ENCODE measurements at places on chromosomes 11 and 22. TPM values are rescaled to one million over a fixed set of nuclear protein-coding genes. Genes with fewer than 3 reads are reported as not detected.

The LMO1 gene
- not detected for total RNA-seq

The C11orf58 gene
- 171 TPM for total RNA-seq

The YAP1 gene
- total RNA-seq, result 124 TPM

The PHOX2A gene
- total RNA-seq, result not detected

The FAM181B gene
- total RNA-seq, result not detected

The P2RX6 gene
- total RNA-seq, result 0.39 TPM

The NAT10 gene
- 192 TPM for total RNA-seq

The PHF21B gene
- 13.2 TPM for total RNA-seq

The GGT1 gene
- total RNA-seq, result 4.5 TPM

The NDUFA6 gene
- total RNA-seq, result 166 TPM

DNA sequence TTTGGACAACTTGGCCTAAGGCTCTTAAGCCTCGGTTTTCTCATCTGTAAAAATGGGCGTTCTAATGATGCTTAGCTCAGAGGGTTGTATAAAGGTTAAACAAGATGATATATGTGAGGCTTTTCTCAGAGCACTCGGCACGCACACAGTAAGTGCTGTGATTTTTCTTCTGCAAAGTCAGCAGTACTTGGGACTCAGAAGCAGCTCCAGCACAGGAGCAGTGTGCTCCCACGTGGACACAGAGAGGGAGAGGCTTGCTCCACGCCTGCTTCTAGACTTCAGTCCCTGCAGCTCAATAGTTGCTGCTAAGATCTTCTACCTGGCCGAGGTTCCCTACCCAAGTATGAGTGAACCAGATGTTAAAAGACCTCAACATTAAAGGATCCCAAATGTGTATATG, 39.9 kb upstream of the PHF21A start:
- no peak for DNase-seq

DNA sequence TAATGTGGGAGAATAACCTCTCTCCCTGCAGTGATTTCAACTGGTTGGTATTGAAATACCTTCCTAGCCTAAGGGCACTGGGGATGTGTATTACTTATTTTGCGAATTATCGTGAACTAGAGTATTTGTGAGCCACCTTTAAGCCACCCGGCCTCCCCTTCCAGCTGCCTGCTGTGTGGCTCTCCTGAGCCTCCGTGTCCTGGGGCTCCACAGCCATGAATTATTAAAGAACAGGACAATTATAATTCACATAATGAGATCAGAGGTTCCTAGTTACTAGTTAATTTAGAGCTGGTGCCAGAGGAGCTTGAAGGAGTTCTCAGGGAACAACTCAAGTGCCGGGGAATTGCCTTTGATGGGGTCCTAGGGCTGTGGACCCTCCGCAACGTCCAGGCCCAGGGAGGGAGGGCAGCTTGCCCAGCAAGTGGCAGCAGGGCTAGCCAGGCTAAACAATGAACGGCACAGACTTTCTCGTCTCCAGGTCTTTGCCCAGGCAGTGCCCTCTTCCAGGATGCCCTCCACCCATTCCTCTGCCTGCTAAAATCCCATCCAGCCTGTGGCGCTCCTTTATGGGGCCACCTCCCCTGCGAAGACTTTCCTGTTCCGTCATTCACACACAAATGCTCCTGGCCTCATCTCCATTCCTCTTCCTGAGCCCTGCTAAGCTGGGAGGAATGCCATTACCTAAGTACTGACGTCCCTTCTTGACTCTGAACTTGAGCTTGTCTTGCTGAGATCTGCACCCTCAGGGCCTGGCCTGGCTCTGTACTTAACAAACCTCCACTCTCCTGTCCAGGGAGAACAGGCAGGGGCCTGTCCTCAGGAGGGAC, 91.5 kb downstream of the RTL6 start:
- no peak for DNase-seq

GRCh38 chr11:57055744-57056143, 67.0 kb downstream of the OR5AK2 start:
- no peak for DNase-seq

DNA sequence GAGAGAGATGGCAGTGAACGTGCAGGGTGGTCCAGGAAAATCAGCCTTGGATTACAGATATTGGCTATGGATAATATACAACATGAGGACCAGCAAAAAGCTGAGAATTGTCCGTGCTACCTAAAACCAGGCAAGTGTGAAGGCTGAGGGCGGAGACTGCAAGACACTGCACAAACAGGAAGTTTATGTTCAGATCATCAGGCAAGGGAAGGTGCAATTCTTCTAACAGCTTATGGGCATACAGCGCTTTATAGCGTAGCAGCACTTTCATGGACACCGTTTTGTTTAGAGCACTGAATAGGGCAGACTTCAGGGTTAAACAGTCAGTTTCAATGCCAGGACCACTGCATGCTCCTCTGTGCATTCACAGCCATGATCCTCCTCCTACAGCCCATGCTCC, 93.1 kb upstream of the TMEM45B start:
- no peak for DNase-seq

GRCh38 chr11:93528757-93529645, 14.2 kb downstream of the SMCO4 start:
- no peak for DNase-seq

- no peak for DNase-seq
Observed at GRCh38 chr11:91763331-91763730, 461.3 kb upstream of the FAT3 start.

DNA sequence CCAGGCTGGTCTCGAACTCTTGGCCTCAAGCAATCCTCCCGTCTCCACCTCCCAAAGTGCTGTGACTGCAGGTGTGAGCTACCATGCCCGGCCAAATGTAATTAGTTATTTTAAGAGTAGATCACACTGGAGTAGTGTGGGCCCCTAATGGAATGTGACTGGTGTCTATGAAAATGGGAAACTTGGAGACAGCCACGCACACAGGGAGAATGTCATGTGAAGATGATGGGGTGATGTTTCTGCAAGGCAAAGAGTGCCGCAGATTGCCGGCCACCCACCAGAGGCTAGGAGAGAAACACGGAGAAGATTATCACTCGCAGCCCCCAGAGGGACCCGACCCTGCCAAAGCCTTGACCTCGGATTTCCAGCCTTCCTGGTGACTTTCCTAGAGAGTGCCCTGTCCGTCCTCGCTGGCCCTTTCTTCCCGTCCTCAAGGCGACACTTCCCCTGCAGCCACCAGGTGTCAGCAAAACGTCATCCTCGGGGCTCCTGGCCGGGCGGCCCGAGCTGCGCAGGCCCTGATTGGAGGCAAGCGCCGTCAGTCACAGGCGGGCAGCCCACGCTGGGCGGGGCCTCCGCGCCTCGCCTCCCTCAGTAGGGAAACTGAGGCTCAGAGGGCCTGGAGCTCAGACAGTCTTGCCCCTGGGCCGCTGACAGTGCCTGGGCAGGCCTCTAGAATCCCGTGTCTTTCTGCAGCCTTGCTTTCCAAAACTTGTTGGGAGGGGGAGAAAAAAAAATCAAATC, 16.3 kb downstream of the CRYBB2 start:
- DNase-seq, result peak; percentile 84

- DNase-seq, result no peak
Observed at GRCh38 chr22:47057916-47058585, 295.6 kb downstream of the TBC1D22A start.

GRCh38 chr22:26404851-26405421, 24.1 kb upstream of the ASPHD2 start:
- peak; percentile 28 for DNase-seq

DNA sequence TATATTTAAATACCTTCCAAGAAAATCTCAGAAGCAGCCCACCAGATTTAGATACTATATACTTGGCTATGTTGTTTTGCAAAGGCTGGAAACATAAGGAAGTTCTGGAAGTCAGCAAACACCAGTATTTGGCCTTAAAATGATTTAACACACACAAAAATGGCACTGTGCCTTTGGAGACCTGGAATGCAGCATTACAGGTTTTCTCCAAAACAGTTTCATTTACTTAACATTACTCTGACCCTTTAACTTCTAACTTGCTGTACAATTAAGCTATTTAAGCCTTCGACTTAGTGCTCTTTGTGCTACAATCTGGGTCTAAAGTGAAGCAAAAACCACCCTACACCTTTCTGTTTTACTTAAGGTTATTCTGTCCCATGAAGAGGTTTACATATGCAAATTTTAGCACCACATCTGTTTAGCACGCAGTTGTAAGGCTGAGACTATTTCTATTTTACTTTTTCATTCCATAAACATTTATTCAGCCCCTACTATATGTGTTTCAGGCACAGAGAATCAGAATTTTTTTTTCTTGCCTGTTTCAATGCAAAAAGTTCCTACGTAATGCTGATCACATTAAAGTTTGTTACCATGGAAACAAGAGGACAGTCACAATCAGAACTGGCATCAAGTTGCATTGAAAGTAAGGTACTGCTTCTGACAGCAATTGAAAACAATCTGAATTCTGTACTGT, 70.3 kb downstream of the MAML2 start:
- DNase-seq, result peak; percentile 66

- no peak for DNase-seq
Observed at GRCh38 chr11:126188332-126189108, 22.9 kb downstream of the RPUSD4 start.

DNA sequence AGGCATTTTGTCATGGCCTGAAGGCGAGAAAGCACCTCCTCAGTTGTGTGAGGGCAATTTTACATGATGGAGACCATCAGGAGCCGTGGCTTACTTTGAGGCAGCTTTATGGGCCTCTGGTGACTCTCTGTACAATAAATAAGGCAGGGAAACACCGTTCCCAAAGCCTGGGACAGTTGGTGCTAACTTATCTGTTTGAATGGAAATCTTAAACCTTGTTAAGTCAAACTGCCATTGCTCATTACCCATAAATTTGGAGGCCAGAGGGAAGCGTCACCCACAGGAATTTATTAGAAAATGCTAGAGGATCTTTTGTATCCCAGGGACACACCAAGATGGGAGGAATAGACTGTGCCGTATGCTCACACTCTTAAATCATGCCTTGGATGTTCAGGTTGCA, 1156.9 kb downstream of the BRD1 start:
- no peak for DNase-seq

GRCh38 chr11:27203077-27203647, 159.9 kb downstream of the CCDC34 start:
- no peak for DNase-seq

GRCh38 chr11:65663639-65664200, 1.0 kb upstream of the RELA start:
- no peak for DNase-seq

DNA sequence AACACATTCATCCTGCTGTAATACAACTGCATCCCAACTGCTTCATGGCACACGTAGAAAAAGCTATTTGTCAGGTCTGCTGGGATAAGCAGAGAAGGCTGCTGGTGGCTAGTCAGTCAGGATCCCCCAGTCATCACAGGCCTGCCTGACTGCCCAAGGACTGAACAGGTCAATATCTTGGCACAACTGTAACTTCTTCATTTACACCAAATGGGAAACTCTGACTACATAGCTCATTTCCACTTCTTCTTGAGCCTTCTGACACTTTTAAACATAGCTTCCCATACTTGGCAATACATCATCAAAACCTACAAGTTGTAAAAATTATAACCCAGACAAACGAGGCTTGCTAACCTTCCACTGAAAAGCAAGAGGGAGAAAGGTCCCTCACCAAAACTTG, 2.8 kb downstream of the TMEM9B start:
- DNase-seq, result no peak

DNA sequence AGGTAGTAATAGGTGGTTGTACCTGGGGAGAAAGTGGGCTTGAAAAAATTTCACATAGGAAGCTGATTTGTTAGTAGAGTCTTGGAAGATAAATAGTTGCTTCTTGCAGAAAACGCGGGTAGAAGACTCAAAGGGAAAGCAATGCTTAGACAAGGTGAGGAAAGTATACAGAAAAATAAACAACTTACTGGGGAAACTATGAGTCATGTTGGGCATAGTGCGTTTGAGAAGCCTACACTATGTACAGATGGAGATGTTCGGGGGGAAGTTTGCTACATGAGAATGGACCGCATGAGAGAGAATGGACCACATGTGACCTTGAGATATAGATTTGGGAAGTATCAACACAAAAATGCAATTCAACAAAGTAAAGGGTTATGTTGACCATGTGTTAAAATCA, 86.7 kb upstream of the DDI1 start:
- DNase-seq, result no peak

GRCh38 chr11:105466582-105467228, 143.2 kb upstream of the GRIA4 start:
- peak; percentile 43 for DNase-seq

GRCh38 chr11:66069715-66070603, at the start of gene PACS1:
PACS1 (plus strand) TSS chr11:66070272; CDS start chr11:66070487, 215 bp downstream.
- peak; percentile 86 for DNase-seq

GRCh38 chr11:19970944-19971343, 189.3 kb downstream of the DBX1 start:
- no peak for DNase-seq

- DNase-seq, result no peak
Observed at GRCh38 chr11:110177086-110177456, 83.9 kb downstream of the ZC3H12C start.

Data from A673 (cell line).